Activated CD4-positive, alpha-beta memory T cell treated with anti-CD3 and anti-CD28 coated beads, Interleukin-2, amount 10 ng/mL, durations not matched to agents 7 days and 5 days (primary cell): ENCODE measurements at places on chromosomes 2 and 18. TPM values are rescaled to one million over a fixed set of nuclear protein-coding genes. Genes with fewer than 3 reads are reported as not detected.

Gene HSPD1
- 227 TPM for total RNA-seq

Gene IL36B
- total RNA-seq: not detected

Gene MLPH
- total RNA-seq: not detected

Gene SP9
- not detected for total RNA-seq

DNA sequence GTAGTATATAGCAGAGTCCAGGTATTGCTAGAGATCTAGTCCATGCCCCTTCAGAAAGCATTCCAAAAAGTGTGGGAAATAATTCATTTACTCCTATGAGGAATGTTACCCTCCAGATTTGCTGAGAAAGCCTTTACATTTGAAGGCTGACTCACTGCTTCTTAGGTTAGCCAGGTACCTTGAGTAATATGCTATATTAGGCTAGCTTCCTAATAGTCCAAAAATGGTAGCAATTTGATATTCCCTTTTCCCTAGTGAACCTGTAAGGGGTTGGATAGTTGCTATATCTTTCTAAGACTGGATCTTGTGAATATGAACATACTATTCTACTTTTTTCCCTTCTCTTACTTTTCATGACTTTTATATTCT, 63.6 kb downstream of the SPOPL start:
- H3K4me3 ChIP-seq: no peak overlapping the region
- no peaks in the 10 kb centered on the region for H3K27me3 ChIP-seq
- no peak for DNase-seq
- no peak overlapping the region for H3K27ac ChIP-seq
- peaks cover 27% of the 10 kb centered on the region for H3K36me3 ChIP-seq
- no peaks in the 10 kb centered on the region for H3K4me1 ChIP-seq

DNA sequence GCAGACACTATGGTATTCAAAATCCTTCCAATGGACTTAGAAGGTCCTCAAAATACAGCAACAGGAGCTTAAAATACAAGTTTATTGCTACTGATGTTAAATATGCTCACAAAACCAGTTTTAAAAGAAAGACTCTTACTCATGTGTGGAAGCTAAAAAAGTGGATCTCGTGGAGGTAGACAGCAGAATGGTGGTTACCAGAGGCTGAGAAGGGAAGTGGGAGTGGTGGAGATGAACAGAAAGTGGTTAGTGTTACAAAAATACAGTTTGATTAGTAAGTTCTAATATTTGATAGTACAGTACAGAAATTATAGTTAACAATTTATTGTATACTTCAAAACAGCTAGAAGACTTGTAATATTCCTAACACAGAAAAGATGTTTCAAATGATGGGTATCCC, 12.1 kb downstream of the ADAM17 start:
- peak overlapping the region; percentile 12 for H3K27ac ChIP-seq
- peak; percentile 28 for DNase-seq
- H3K4me3 ChIP-seq: no peak overlapping the region
- H3K4me1 ChIP-seq: peaks cover 46% of the 10 kb centered on the region

- peaks cover 75% of the 10 kb centered on the region for H3K36me3 ChIP-seq
- no peak for DNase-seq
- no peaks in the 10 kb centered on the region for H3K27me3 ChIP-seq
- peak overlapping the region; percentile 81 for H3K27ac ChIP-seq
- H3K4me1 ChIP-seq: peaks cover 75% of the 10 kb centered on the region
- H3K4me3 ChIP-seq: peak overlapping the region; percentile 72
Measured at GRCh38 chr2:234453216-234453615, 43.7 kb downstream of the ARL4C start.

DNA sequence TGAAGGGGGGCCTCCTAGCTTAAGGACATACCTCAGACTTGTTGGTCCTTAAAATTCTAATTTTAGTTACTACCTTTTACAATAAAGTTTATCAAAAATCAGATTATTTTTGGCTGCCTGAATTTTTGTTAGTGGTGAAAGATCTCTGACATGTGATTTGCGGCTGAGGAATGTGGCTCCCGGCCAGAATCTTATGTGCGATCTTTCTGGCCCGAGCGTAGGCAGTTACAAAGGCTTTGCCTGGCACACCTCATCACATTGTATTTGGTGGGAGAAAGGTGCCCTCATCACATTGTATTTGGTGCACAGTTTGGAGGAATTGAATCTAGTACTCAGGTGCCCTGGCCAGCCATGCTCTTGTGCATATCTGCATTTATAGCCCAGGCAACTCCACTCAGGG, 289.1 kb downstream of the GULP1 start:
- no peak overlapping the region for H3K4me3 ChIP-seq
- no peak for DNase-seq

GRCh38 chr2:70123051-70123828, 36.0 kb downstream of the PCBP1 start:
- H3K27me3 ChIP-seq: no peaks in the 10 kb centered on the region
- peak overlapping the region; percentile 99 for H3K27ac ChIP-seq
- no peak for DNase-seq
- H3K4me3 ChIP-seq: peak overlapping the region; percentile 84
- no peaks in the 10 kb centered on the region for H3K36me3 ChIP-seq
- H3K4me1 ChIP-seq: peaks cover 65% of the 10 kb centered on the region

DNA sequence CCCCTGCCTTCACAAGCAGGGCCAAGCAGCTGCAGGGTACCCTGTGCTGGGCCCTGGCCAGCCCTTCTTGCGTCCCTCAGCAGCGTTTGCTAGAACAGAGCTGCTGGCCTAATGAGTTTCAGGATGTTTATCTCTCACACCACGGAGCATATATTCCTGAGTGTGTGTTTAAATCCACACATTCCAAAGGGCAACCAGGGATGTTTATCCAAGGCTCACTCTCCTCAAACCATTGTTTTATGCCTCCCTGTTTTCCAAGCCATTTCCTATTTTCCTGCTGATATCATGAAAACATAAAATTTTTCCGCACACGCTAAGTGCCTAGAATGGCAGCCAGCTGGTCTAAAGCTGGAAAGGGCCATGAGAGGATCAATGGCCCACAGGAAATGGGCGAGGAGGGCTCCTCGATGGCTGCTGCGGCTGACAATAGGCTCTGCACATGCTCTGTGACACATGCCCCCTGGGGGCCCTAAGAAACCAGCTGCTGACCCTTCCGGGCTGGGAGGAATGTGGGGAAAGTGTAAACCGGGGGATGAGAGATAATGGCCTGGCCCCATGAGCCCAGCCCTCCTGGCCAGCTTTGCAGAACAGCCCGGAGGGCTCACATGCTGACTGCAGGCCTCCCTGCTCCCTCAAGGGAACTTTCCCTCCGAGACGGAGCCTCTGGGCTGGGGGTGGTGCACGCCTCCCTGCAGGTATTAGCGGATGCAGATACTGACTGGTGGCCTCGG, 194.0 kb downstream of the NDUFA10 start:
- H3K4me3 ChIP-seq: no peak overlapping the region
- no peak for DNase-seq

DNA sequence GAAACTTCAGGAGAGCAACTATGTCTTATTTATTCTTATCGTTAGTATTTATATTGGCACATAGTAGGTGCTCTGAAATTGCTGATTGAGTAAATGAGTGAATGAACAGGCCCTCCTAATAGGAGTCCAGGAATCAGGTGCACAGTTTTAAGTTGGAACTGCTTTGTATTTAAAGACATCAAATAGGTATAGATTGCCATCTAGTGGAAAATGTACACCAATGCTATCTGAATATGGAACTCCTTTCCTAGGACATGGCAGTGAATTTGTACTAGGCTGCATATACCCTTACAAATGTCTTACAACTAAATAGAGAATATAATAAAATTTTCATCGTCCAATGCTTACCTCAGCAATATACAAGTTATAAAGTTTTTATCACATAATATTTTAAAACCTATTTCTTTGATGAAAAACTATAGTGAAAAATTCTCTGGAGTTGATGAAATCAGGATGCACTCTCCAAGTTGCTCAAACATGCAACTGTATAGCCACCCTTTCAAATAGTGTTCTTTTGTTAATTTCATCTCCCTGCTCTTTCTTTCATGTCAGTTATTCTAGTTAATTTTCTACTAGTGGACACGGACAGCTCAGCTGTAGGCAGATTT, 318.9 kb upstream of the SYT4 start:
- no peak for DNase-seq
- H3K27ac ChIP-seq: no peak overlapping the region
- no peaks in the 10 kb centered on the region for H3K4me1 ChIP-seq
- H3K27me3 ChIP-seq: no peaks in the 10 kb centered on the region
- H3K4me3 ChIP-seq: no peak overlapping the region
- no peaks in the 10 kb centered on the region for H3K36me3 ChIP-seq

- H3K4me3 ChIP-seq: no peak overlapping the region
- H3K27ac ChIP-seq: no peak overlapping the region
- H3K36me3 ChIP-seq: no peaks in the 10 kb centered on the region
- peak; percentile 43 for DNase-seq
- H3K4me1 ChIP-seq: peaks cover 7% of the 10 kb centered on the region
Measured at GRCh38 chr2:219002395-219003266, 9.4 kb upstream of the CRYBA2 start.

- H3K4me3 ChIP-seq: peak overlapping the region; percentile 30
- H3K27me3 ChIP-seq: peaks cover 62% of the 10 kb centered on the region
- no peak overlapping the region for H3K27ac ChIP-seq
Measured at GRCh38 chr2:42046819-42047487, 868 bp upstream of the PKDCC start.

DNA sequence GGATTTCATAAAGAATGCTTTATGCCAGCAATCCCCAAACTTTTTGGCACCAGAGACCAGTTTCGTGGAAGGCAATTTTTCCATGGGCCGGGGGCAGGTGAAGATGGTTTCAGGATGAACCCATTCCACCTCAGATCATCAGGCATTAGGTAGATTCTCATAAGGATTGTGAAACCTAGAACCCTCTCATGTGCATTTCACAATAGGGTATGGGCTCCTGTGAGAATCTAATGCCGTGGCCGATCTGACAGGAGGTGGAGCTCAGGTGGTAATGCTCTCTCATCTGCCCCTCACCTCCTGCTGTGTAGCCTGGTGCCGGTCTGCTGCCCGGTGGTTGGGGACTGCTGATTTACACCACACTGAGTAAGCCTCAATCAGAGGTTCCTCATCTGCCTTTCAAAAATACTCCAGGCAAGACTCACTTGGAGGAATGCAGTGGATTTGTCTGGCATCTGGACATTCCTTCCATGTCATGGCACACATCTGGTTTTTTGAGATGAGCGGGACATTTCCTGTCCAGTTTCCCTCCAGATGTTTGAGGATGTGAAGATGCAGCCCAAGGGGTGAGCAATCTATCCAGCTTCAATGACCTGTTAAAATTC, 185.8 kb downstream of the VAPA start:
- H3K27ac ChIP-seq: no peak overlapping the region
- H3K4me3 ChIP-seq: no peak overlapping the region
- DNase-seq: no peak
- no peaks in the 10 kb centered on the region for H3K4me1 ChIP-seq

DNA sequence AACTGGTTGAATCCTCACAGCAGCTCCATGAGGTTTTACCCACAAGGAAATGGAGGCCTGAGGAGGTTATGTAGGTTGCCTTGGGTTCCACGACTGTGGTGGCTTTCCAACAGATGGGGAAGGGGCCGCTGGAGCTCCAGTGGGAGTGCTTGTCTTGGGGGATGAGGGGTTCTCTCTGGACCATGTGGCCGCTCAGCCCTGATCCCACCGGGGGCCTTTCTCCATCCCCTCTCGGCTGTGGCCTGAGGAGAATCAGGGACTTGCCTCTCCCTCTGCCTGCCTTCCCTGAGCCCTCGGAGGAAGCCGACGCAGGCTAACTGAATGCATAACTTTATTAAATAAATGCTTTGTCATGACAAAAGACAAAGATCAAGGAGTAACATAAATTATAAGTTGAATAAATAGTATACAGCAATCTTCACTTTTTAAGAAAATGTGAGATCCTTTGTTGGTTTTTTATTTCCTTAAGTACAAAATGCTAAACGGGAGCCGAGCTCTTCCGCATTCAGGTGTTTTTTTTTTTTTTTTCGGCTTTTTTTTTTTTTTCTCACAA, 23.5 kb downstream of the IGFBP5 start:
- H3K36me3 ChIP-seq: no peaks in the 10 kb centered on the region
- H3K27me3 ChIP-seq: peaks cover 16% of the 10 kb centered on the region
- no peaks in the 10 kb centered on the region for H3K4me1 ChIP-seq
- DNase-seq: no peak

GRCh38 chr2:17429130-17429529, 89.1 kb downstream of the RAD51AP2 start:
- no peaks in the 10 kb centered on the region for H3K36me3 ChIP-seq
- H3K27me3 ChIP-seq: no peaks in the 10 kb centered on the region
- no peak overlapping the region for H3K27ac ChIP-seq
- no peaks in the 10 kb centered on the region for H3K4me1 ChIP-seq
- no peak for DNase-seq
- H3K4me3 ChIP-seq: no peak overlapping the region

- DNase-seq: peak; percentile 86
- peaks cover 38% of the 10 kb centered on the region for H3K36me3 ChIP-seq
- peaks cover 3% of the 10 kb centered on the region for H3K27me3 ChIP-seq
- peaks cover 54% of the 10 kb centered on the region for H3K4me1 ChIP-seq
- peak overlapping the region; percentile 93 for H3K27ac ChIP-seq
- peak overlapping the region; percentile 21 for H3K4me3 ChIP-seq
Measured at GRCh38 chr18:23231340-23232021, 96.2 kb downstream of the CABLES1 start.
